HCT116 (cell line): ENCODE measurements at places on chromosomes 5 and 9.

GRCh38 chr5:88940713-88941112 is 57.7 kb upstream of the MEF2C start:
- no peak for DNase-seq

- no peak for DNase-seq
Measured at GRCh38 chr9:87471746-87472145, 25.9 kb upstream of the DAPK1 start.

DNA sequence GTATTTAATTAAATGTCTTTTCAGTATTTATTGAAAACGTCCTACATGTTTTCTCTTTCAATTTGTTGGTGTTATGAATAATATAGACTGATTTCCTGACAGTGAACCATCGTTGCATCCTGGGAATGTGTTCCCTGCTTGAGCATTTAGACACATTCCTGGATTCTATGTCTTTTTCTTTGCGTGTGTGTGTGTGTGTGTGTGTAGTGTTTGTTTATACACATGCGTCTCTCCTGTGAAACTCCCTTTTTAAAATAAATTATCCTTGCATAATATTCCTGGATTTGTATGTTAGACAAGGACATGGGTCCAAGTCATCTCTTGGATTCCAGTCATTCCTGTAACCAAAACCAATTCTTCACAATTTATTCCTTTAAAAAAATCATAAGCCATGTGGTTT is 153.4 kb downstream of the HSPA4 start:
- DNase-seq = no peak

DNA sequence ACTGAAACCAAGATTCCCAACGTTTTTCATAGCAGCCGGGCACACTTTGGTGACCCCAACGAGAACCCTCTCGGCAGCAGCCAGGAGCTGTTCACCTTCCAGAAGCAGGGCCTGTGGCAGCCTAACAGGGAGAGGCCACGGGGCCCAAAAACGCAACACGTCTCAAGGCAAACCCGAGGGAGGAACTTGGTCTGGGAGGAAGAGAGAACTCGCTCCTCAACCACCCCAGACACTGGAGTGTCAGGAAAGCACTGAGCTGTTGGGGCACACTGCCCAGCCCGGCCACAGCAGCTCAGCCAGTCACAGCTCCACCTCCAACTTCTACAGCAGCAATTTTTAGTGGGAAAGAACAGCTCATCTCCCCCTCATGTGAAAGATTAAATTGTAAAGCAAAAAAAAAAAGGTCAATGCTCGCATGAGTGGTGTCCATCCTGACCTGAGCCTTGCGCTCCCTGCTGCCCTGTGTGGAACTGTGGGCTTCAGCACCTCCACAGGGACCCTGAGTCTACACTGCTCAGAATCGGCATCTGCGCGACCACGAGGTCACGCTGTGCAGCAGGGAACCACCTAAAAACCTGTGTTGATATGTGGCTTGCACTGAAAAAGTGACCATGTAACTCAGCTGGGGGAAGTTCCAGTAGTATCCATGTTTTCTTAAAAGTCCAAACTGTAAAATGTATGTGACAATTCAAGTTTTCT is 55.0 kb downstream of the IPPK start:
- DNase-seq = no peak

DNA sequence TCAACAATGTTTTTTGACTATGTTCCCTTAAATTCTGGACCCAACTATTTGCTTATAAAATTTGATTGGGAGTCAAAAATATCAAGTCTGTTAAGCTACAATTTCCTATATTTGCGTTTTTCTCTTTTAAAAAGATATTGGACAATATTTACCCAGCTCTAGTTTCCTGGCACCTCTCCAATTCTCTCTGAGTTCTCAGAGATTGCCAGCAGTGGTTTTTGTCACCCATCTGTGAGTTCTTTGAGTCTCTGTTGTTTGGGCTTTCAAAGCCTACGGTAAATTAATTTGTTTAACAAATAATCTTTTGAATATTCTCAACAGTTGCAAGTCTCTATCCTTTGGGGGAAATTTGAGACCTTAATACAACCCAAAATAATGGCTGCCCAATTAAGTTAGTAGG is 174.2 kb upstream of the PUM3 start:
- no peak for DNase-seq

GRCh38 chr5:14777187-14777586 is 94.4 kb downstream of the ANKH start:
- no peak for DNase-seq

- DNase-seq = no peak
Measured at GRCh38 chr5:159157552-159157951, 51.8 kb downstream of the RNF145 start.

- DNase-seq = no peak
Measured at GRCh38 chr9:77585335-77585786, 62.8 kb downstream of the GNA14 start.

DNA sequence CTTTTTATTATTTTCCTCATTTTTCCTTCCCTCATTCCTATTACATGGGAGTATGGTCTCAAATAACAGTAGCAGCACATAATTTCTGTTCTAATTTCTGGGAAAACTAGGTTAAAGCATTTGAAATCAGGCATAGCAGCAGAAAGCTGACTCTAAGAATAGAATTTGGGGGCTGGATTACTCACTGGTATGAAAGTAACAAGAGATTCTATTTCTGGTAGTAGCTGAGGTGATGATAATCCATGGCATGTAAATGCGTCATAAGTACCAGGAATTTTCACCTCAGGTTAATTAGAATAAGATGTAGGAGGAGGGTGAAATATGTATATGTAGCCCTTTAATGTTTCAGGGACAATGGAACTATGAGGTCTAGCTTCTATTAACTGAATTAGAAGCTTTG is 662.0 kb downstream of the PTPRD start:
- no peak for DNase-seq

DNA sequence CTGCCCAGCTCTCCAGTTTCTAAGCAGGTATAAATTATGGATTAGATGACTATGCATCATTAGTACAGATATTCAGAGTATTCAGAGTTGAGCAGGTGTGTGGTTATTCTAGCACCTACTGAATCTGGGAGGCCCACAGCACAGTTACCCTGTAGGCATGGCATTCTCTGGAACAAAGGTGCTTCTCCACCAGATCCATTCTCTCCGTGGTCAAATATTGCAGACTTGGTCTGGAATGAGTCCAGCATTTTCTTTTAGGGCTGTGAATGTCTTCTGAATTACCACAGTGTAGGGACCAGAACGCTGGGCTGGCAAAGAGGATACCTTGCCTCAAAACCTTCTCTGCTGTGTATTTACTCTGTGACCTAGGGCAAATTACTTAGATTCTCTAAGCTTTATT is 116.8 kb downstream of the ARHGAP26 start:
- no peak for DNase-seq

GRCh38 chr5:73278693-73279092 is 105.7 kb downstream of the TMEM174 start:
- DNase-seq = no peak

GRCh38 chr5:58260243-58260642 is 199.6 kb downstream of the PLK2 start:
- no peak for DNase-seq

- DNase-seq = no peak
Measured at GRCh38 chr9:132160802-132161742, 786 bp upstream of the NTNG2 start.

GRCh38 chr5:175753536-175754402 is 95.9 kb downstream of the HRH2 start:
- DNase-seq = no peak

DNA sequence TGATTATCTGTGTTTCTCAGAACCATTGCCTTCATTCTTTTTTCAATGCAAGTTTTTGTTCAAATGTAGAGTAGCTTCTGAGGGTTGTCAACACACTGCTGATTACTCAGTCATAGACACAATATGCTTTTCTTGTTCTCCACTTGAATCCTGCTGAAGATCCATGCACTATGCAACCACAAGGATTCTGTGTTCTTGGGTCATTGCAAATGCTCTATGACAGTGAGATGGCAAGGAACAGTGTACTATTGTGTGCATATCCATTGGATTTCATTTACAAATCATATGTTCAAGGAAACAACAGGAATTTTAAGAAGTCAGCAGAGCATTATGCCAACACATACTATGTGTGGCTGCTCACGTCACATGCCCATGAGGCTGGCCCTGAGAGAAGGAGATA is 1590.2 kb downstream of the EFNA5 start:
- no peak for DNase-seq

DNA sequence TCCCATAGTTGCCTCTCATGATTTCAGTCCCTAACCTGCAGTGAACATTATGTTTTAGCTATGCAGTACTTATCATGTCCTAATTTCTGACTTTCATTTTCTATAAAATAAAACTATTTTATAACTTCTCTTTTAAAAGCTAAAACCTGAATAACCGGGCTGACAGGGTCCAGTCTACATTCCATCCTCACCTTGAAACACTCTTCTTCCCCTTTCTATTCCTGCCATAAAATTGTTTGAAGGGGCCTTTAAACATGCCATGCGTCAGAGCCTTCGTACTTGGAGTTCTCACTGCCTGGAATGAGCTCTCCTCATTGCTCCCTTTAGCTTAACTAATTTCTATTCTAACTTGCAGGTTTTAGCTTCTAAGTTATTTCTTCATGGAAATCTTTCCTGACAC is 143.0 kb upstream of the PRLR start:
- DNase-seq = no peak

- DNase-seq = no peak
Measured at GRCh38 chr5:155466851-155467250, 453.3 kb downstream of the KIF4B start.

DNA sequence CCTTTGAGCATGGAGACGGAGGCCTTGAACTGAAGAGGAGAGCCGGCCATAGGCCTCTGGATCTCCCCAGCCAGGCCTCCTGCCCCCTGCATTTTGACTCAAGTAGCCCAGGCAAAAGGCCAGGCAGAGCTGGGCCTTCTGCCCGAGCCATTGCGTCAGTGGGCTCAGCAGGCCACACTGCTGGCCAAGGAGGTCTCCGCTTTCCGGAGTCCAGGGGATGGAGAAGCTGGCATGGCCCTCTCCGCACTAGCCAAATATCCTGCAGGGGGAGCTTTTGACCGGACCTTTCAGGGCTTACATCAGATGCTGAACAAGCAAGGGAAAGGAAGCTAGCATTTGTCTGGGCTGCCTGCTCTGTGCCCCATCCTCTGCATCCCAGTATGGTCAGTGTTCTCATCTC is 386.8 kb downstream of the TRIM36 start:
- DNase-seq = no peak
